ENCODE measurements at places on chromosomes 6 and 20.

- DNase-seq: no peak
These were observed 396.7 kb downstream of the THBS2 start for GRCh38 chr6:168856914-168857313.

DNA sequence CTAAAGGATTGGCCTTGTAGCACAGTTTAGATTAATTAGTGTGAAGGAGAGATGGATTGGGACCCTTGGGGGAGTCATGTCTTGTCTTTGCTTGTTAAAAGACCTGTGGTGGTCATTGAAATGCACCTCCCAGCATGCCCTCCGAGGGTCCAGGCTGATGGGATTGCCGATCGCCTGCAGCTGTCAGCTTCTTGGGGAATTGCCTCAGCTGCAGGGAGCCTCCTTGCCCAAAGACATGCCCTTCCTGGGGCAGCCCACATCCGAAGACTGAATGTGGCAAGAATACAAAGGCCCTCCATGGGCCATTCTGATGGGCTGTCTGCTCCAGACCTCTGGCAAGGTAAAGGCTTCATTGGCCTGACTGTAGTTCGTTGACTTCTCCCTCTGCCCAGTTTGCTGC is 150.7 kb downstream of the FARS2 start:
- DNase-seq: no peak

DNA sequence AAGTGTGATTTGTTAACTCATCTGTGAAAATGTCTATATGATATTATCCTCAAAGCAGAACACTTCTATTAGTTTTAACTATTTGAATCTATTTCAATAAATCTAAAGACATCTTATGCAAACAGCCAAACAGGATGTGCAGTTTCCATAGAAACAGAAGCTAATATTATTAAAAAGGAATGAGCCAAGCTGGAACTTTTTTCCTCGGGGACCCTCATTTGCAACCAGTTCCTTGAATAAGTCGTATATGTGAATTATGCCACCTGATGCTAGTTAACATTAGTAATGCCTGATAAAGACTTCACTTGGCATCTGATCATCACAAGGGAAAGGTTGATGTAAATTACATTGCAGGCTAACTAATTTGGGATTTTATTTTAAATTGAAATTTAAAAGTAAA is 216.9 kb upstream of the SMLR1 start:
- no peak for DNase-seq

DNA sequence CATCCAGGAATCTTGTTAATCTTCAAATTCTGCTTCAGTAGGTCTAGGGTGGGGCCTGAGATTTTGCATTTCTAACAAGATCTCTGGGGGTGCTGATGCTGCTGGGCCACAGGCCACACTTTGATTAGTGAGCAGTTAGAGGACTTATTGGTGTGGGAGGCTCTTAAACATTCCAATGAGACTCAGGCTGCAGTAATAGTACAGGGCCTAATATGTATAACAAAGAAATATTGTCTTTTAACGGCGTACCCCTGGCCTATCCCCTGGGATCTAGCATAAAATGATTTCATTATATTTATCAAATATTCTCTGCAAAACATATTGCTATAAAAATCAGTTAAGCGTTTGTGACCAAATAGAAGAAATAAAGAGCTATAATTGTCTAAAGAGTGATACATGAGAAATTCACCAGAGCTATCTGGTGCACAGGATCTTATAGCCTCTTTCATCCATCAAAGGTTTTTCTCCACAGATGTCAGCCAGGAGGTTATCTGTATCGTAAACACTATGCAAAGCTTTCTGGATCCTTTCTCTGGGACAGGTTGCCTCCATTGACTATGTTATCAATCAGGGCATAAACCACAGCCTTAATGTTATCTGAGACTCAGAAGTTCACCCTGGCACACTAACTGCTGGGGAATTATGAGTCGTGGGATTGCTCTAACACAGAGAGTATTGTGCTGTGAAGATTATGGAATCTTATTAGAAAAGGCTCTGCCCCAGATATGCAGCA is 488.5 kb upstream of the MAP3K7 start:
- DNase-seq: no peak

- no peak for DNase-seq
These were observed 141.3 kb downstream of the MAP3K7 start for GRCh38 chr6:90445533-90446108.

GRCh38 chr20:16671753-16672152 is 58.1 kb upstream of the SNRPB2 start:
- DNase-seq: no peak

- DNase-seq: no peak
These were observed 20.0 kb upstream of the VNN1 start for GRCh38 chr6:132733814-132734213.

GRCh38 chr20:3021777-3022176 is 21.6 kb upstream of the GNRH2 start:
- DNase-seq: no peak

DNA sequence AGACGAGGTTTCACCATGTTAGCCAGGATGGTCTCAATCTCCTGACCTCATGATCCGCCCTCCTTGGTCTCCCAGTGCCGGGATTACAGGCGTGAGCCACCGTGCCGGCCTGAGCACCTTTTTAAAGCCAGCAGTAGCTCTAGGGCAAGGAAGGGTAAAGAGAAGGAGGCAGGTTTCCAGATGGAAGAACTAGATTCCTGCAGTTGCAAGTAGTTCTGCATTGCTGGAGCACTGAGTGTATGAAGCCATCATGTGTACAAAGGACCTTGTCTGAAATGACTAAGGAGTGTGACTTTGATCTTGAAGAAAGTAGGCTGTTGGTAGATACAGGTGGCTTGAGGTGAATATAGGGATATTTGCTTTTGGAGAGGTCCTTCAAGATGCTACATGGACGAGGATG is 4.2 kb downstream of the OR2A4 start:
- DNase-seq: no peak

GRCh38 chr20:19872001-19872400 is 113.9 kb downstream of the RIN2 start:
- DNase-seq: no peak

- no peak for DNase-seq
These were observed 479.5 kb downstream of the CD83 start for GRCh38 chr6:14597090-14597489.

GRCh38 chr6:139586273-139586672 is 211.8 kb upstream of the CITED2 start:
- DNase-seq: no peak

GRCh38 chr6:167797011-167797471 is 29.7 kb upstream of the AFDN start:
- no peak for DNase-seq

GRCh38 chr6:134723081-134723871 is 226.6 kb downstream of the ALDH8A1 start:
- no peak for DNase-seq

DNA sequence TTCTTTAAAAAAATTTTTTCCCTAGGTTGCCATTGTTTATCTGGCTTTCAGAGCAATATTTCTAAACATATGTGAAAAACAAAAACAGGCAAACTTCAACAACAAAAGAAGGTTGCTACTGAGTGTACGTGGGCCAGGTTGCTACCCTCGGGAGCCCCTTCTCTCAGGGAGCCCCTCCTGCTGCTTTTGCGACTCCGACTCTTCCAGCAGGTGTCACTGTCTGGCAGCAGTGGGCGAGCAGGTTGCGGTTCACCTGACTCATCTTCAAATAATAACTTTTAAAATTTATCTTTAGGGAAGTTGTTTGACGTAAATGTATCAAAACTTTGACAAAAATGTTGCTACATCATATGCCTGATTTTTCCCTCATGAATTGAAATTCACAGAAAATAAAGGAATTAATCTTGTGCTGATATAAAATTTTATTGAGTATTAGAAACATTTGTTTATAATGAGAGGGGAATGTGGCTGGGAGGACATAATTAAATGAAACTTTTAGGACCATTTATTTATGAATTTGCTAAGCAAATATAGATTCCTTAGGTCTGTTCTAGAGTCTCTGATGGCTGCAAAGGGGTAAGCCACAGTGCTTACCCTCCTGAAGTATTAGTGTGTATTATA is 138.8 kb downstream of the HIVEP1 start:
- DNase-seq: no peak

DNA sequence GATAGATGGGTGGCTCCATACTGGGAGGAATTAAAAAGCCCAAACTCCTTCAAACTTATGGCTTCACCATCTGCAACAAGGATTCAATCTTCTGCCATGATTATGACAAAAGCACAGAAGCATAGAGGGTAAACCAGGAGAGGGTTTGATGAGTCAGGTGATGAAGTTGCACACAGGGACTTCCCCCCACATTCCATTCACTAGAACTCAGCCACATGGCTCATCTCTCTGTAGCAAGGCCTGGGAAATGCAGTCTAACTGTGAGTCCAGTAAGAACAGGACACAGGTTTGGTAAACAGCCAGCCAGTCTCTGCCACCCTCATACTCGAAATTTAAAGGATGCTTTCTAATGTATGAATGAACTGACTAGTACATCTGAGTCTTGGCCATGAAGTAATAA is 142.9 kb downstream of the HIVEP2 start:
- no peak for DNase-seq

- no peak for DNase-seq
These were observed 38.4 kb upstream of the ARHGAP18 start for GRCh38 chr6:129748212-129748900.
